ENCODE measurements at places on chromosomes 2 and 18.

- DNase-seq: no peak
Observed at GRCh38 chr2:110121592-110121991, 6.0 kb upstream of the MALL start.

GRCh38 chr2:225317186-225317585 is 82.3 kb upstream of the NYAP2 start:
- no peak for DNase-seq

GRCh38 chr2:98012561-98012991 is 16.8 kb upstream of the TMEM131 start:
- DNase-seq: no peak

DNA sequence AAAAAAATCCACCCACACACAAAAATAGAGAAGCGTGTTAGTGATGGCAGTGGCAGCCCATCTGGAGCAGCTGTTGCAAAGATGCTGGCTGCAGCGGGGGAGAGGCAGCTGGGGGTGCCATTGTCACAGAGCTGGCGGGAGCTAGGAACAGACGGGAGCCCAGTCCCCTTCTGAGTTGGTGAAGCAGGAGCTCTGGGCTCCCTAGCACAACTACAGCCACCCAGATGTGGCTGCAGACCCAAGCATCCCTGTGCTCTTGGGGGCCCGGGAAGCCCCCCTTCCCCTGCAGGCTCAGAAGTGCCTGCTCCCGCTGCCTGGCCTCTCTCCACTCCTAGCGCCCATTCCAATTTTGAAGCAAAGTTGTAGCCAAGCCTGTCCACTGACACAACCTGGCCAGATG is 366.6 kb upstream of the MC4R start:
- no peak for DNase-seq

GRCh38 chr2:100267751-100268150 is 54.5 kb downstream of the LONRF2 start:
- DNase-seq: no peak

- no peak for DNase-seq
Observed at GRCh38 chr2:155547571-155547970, 785.0 kb downstream of the NR4A2 start.

- DNase-seq: no peak
Observed at GRCh38 chr2:4791488-4791887, 900.7 kb upstream of the SOX11 start.

All from lower lobe of right lung (tissue), 2 donors.